ENCODE measurements at places on chromosomes 5 and 9. TPM values are rescaled to one million over a fixed set of nuclear protein-coding genes. Genes with fewer than 3 reads are reported as not detected.

GRCh38 chr9:110156902-110157301 lies 51.1 kb downstream of the C9orf152 start:
- no peak for DNase-seq

GRCh38 chr9:27371382-27371781 lies 74.4 kb upstream of the EQTN start:
- DNase-seq = no peak

DNA sequence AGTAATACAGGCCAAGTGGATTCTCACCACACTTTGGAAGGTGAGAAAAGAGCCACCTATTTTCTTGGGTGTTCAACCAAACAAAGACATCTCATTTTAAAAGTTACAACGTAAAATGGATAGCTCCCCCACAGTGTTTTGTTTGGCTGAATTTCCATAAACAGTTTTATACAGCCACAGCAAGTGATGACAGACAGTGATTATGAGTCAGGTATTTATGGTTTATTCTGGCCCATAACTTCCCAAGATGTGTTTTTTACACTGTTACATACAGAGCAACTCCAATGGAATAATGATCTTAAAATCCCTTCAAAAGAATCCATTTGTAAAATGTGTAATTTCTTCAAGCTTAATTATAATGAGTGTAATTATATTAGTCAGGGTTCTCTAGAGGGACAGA lies 421.3 kb downstream of the TLE1 start:
- DNase-seq = no peak

- no peak for DNase-seq
These were observed 139.5 kb downstream of the C9orf50 start for GRCh38 chr9:129481424-129481809.

DNA sequence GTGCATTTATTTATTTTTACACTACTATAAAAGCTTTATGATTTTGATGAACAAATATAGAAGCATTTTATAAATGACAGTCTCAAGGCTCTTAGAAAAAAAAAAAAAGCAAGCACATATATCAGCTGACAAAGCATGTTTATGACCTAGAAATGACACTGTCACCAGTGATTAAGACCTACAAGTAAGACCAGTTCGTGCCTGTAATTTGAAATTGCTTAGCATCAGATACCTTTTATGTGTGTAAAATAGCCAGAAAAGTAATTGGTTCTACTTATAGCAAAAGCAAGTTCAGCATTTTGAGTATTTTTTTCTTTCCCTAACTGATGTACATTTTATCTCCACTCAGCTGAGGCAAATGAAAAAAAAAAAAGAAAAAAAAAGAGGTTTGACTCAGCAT lies 808.4 kb downstream of the CDH18 start:
- no peak for DNase-seq

GRCh38 chr5:156991714-156992113 lies 28.7 kb upstream of the TIMD4 start:
- DNase-seq = no peak

DNA sequence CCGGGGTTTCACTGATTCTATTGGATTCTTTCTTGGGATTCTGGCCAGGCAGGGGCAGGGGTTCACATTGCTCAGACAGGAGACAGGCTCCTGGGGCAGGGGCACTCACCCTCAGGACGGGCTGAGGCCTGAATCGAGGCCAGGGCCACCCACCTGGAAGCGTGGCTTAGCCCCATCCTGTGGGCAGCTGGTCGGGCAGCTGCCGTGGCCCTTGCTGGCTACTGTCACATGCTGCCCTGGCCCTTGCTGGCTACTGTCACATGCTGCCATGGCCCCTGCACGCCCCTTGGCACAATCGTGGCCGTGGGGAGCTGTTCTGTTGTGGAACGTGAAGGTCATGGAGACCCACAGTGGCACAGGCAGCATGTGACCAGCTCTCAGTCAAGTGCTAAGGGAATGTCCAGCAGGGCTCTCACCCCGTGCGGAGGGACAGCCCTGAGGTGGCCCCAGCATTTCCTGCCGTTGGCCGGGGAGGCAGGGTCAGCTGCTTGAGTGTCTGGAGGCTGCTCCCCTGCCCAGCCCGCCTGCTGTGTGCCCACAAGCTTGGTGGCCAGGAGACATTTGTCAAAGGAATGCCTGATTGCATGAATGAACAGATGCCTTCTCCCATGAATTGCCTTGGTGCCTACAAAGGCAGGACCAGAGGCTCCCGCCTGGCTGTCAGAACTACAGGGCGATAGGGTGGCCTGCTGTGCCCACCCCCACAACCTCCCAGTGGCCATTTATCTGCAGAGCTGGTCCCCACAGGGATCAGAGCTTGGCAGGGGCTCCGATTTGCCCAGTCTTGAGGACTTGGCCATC lies 16.9 kb upstream of the TMEM250 start:
- DNase-seq = no peak

- DNase-seq = no peak
These were observed 1.3 kb upstream of the TBC1D2 start for GRCh38 chr9:98256756-98257155.

DNA sequence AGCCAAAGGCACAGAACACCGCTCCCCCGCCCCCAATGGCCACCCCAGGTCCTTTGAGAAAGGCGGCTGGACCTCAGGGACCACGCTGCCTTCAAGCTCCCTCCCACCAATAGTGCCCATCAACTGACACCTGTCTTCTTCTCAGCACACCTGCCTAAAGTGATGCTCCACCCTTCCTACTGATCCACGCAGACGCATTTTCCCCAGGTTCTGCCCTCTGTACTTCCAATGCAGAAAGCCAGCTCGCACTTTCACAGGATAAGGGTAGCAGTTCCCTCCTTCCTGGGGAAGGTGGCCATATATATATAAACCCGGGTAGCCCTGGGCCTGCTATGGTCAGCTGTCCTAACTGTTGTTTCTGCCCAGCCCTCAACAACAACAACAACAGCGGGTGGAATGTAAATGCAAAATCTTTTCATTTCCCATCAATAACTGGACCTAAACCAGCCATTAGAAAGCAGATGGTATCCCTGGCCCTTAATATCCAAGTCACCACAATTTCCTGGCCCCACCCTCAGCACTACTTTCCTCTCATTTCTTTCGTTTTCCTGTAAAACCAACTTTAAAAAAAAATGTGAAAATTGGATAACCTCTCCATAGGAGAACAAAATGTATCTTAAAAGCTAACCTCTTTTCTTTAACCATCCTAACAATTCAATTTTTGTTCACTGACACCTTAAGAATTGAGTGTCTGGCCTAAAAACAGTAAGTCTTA lies 1.7 kb downstream of the GOLM1 start:
- no peak for DNase-seq

GRCh38 chr9:75491533-75491932 lies 398.9 kb upstream of the PCSK5 start:
- no peak for DNase-seq

GRCh38 chr5:110872963-110873362 lies 134.2 kb downstream of the SLC25A46 start:
- no peak for DNase-seq

- peak; percentile 8 for DNase-seq
These were observed 230 bp downstream of the SLC44A1 start for GRCh38 chr9:105244734-105245028.

GRCh38 chr5:31027721-31028120 lies 165.8 kb upstream of the CDH6 start:
- no peak for DNase-seq

- no peak for DNase-seq
These were observed 272.2 kb downstream of the AUH start for GRCh38 chr9:91089405-91090129.

- DNase-seq = no peak
These were observed 130.7 kb downstream of the TTLL11 start for GRCh38 chr9:121962421-121962820.

GRCh38 chr5:150209099-150209635 lies 19.3 kb downstream of the SLC6A7 start:
- no peak for DNase-seq

- DNase-seq = no peak
These were observed 766.4 kb upstream of the WWC1 start for GRCh38 chr5:167525004-167525403.

GRCh38 chr9:98897745-98898144 lies 46.0 kb upstream of the COL15A1 start:
- DNase-seq = no peak

DNA sequence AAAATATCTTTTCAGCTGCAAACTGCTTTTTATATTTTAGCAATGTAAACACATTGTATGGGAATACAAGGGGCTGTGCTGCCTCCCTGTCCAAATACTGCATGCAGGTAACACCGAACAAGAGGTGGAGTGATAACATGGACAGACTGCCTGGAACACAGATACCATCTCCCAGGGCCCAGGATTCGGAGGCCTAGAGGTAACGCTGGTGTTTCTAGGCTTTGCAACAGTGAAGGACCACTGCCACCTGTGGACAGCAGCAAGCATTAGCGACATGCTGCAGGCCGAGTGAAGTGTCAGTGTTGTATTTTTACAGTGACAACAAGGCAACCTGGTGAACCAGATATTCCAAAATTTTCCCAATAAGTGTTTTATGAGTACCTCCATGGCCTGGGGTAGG lies 379.1 kb downstream of the DMRT2 start:
- DNase-seq = peak; percentile 10

DNA sequence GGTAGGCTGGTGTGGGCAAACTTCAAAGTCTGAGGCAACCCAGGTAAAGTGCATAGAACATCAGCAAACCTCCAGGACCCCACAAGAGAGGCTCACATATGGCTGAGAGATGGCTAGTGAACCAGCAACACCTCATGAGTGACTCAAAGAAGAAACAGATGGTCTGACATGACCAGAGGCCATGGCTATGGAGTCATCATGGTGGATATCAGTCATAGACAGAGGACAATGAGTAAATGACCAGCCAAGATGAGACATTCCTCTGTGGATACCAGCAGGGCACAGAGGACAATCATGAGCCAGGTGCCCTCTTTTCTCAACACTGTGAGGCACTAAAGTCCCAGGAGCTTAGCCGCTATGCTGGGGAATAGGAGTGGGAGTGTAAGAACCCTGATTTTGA lies 180.8 kb downstream of the RASEF start:
- DNase-seq = no peak

- no peak for DNase-seq
These were observed 38.5 kb downstream of the TTC1 start for GRCh38 chr5:160047423-160047822.

GRCh38 chr5:131993676-131994075 lies 17.8 kb downstream of the ACSL6 start:
- DNase-seq = no peak

DNA sequence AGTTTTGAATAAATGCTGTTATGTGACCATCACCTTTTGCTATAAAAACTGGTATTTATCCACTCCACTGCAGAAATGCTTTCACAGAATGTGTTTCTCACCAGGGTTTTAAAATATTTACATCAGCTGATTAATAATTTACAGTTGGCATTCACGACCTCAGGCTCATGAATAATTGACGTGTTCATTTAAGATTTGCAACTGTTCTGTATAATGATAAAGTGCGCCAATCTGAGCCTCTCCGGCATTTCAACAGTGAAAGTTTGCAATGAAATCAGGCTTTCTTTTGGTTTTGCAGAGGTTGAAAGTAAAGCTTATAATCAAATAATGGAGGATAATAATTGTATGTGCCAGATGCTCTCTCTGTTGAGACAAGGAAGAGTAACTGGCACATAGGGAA lies 434.9 kb downstream of the ICE1 start:
- no peak for DNase-seq

DNA sequence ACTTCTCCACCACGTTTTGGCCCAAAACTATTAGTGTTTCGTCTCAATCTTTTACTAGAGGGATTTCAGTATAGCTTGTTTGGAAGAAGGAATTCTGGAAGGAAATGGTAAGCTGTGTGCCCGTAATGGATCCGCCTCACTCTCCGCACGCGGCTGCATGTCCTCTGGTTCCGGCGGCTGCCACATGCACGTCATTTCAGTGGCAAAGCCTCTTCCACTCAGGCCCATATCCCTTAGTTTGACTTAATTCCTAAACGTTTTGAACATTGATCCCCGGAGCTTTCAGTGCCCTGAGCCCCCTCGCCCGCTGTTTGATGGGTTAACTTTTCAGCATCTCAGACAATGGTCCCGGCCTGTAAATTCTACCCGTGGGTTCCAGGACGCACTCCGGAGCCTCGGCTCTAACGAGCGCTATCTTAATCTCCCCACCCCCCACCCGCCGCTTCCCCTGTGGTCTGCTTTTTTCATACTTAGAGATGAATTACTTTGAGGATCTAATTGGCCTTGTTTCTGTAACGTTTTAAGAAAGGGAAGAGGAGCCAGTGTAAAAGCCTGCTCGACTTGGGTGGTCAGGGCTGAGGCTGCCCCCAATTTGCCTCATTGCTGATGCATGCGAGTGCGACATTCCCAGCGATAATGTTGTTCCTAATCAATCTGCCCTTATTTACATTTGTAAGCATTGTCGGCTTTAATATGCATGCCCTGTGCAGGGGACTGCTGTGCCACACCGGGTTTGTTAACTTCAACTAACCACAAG lies 4.6 kb downstream of the PTCH1 start:
- DNase-seq = no peak

DNA sequence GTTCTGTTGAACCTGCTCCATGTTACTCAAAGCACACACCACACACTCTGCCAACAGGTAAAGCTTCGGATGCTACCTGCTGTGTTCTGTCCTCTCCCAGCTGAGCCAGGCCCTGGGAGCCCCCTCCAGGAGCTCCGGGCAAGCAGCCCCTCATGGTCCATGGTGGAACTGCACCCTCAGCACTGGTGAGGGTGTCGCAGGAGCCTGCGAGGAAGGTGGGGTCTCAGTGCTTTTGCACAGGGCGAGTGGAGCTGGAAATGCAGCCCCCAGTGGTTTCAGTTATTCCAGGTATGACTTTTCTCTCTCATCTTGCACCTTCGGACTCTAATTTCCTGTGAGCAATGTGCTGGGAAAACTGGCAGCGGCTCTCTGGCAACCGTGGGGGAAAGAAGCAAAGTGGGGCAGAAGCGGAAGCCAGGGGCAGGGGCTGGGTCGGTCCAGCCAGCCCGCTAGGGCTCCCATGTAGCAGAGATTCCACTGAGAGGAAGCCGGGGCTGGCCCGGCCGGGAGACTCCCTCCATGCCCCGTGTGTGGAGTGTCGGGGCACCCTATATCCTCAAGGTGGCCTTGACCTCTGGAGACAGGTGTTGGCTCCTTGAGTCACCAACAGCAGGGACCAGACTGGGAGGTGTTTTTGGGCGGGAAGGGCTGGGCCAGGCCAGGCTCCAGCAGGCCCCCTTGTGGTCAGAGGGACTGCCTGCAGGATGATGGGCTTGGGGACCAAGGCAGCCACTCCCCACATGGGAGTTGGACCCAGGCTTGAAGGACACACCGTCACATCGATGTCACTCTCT lies 75.6 kb upstream of the PRSS3 start:
- DNase-seq = no peak

CTSV gene
- not detected for total RNA-seq

SHC3 gene
- total RNA-seq = 0.28 TPM

SAXO1 gene
- not detected for total RNA-seq

SMIM27 gene
- 11.8 TPM for total RNA-seq

FOXD4 gene
- total RNA-seq = 0.13 TPM

Data from heart right ventricle (tissue), 16 donors.